ENCODE measurements at places on chromosomes 5 and 9.
A peak's percentile ranks its signal among the peaks of the same experiment; 100 is the strongest.

DNA sequence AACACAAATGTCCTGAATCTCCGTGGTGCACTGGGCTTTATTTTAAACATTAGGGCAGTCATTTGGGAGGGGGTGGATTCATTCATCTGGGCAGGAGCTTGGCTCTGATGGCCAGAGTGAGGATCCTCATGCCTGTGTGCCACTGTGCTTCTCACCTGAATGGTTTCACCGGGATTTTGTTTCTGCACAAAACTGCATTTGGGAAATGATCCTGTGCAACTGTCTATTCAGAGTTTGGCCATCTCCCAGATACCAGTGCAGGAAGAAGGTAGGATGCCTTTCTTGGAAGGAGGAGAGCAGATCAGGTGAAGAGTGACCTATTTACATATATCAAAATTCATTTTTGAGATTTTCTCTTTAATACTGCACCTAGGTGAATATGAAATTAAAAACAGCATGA lies 514.4 kb upstream of the SEMA6A start:
- H3K36me3 ChIP-seq, result no peaks in the 10 kb centered on the region
- H3K27me3 ChIP-seq, result no peaks in the 10 kb centered on the region
- no peak overlapping the region for H3K27ac ChIP-seq
- H3K4me1 ChIP-seq, result no peaks in the 10 kb centered on the region
- DNase-seq, result no peak

GRCh38 chr5:181037365-181037861 lies 2.7 kb upstream of the BTNL9 start:
- H3K4me1 ChIP-seq, result no peaks in the 10 kb centered on the region
- no peak overlapping the region for H3K27ac ChIP-seq
- no peak for DNase-seq
- no peak overlapping the region for H3K4me3 ChIP-seq
- peaks cover 18% of the 10 kb centered on the region for H3K27me3 ChIP-seq

DNA sequence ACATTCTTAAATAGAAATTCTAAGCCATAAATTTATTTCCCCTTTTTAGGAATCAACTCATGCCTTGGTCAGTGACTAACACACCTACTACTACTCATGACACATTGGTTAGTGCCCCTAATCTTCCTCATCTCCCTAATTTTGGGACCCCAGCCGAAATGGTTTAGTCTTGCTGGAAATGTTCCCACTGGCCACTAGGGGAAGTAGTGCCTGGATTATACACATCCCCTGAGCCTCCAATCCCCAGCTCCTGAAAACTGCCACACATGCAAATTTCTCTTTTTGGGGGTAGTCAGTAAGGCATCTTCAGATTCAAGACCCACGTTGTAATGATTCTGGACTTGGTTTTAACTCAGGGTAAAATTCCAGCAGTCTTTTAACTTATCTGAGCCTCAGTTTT lies 79.8 kb downstream of the HSD17B3 start:
- no peak overlapping the region for H3K27ac ChIP-seq
- H3K4me1 ChIP-seq, result peaks cover 14% of the 10 kb centered on the region
- H3K4me3 ChIP-seq, result no peak overlapping the region
- H3K36me3 ChIP-seq, result no peaks in the 10 kb centered on the region
- peaks cover 47% of the 10 kb centered on the region for H3K27me3 ChIP-seq

- no peaks in the 10 kb centered on the region for H3K27me3 ChIP-seq
- no peak overlapping the region for H3K27ac ChIP-seq
- H3K36me3 ChIP-seq, result peaks cover 9% of the 10 kb centered on the region
- peaks cover 2% of the 10 kb centered on the region for H3K4me1 ChIP-seq
These were observed 236.6 kb upstream of the RASEF start for GRCh38 chr9:83299571-83299970.

DNA sequence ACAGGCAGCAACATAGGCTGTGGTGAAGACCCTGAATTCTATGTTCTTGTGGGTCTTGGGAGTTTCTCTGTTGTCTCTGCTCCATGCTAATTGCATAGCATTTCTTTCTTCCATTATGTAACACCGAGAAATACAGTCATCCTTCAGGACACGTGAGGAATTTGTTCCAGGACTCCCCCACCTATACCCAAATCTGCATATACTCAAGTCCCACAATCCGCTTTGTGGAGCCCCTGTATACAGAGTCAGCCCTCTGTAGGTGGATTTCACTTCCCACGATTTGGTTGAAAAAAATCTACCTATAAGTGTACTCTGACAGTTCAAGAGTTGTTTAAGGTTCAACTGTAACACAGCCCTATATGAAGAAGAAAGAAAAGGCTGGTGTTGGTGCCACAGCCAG lies 22.1 kb downstream of the ANKRD33B start:
- no peaks in the 10 kb centered on the region for H3K27me3 ChIP-seq
- H3K27ac ChIP-seq, result peak overlapping the region; percentile 16
- H3K4me3 ChIP-seq, result peak overlapping the region; percentile 55
- no peak for DNase-seq
- peaks cover 86% of the 10 kb centered on the region for H3K36me3 ChIP-seq
- peaks cover 95% of the 10 kb centered on the region for H3K4me1 ChIP-seq

- no peak overlapping the region for H3K4me3 ChIP-seq
- no peaks in the 10 kb centered on the region for H3K27me3 ChIP-seq
- no peaks in the 10 kb centered on the region for H3K4me1 ChIP-seq
- DNase-seq, result no peak
These were observed 1271.6 kb downstream of the PTPRD start for GRCh38 chr9:9341203-9341602.

DNA sequence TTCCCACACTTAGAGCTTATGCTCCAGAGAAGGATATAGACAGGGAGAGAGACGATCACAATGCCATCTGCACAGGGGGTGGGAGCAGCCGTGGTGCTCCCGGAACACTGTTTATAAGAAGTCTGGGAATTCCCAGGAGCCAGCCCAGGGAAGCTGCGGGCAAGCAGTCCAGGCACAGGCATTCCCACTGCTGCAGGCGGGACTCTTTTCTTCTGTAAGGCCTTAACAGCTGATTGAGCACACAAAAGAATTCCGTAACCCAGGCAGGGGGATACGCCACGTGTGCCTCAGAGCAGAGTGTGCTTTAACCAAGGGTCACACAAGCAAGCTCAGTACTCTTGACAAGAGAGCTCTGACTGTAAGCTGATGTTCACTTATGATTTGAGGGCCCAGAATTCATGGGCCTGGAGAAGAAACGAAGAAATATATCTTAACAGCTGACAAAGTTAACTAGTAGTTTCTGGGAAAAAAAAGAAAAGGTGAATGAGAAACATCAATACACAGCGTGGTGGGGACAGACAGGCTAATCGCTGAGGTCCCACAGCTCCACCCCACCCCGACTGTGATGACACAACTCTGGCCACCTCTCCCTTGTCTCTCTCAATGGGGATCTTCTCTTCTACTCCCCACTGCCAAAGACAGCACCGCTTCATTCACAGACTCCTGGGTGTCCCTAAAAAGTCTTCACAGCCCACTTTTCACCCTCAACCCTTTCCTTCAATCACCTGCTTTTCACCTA lies 85.9 kb upstream of the SIMC1 start:
- H3K4me3 ChIP-seq, result no peak overlapping the region
- no peak overlapping the region for H3K27ac ChIP-seq
- no peaks in the 10 kb centered on the region for H3K4me1 ChIP-seq
- DNase-seq, result no peak
